ENCODE measurements at places on chromosomes 11 and 22. TPM values are rescaled to one million over a fixed set of nuclear protein-coding genes. Genes with fewer than 3 reads are reported as not detected.
A peak's percentile ranks its signal among the peaks of the same experiment; 100 is the strongest.

The SLC5A1 gene
- total RNA-seq = not detected

The SEPTIN3 gene
- total RNA-seq = not detected

DNA sequence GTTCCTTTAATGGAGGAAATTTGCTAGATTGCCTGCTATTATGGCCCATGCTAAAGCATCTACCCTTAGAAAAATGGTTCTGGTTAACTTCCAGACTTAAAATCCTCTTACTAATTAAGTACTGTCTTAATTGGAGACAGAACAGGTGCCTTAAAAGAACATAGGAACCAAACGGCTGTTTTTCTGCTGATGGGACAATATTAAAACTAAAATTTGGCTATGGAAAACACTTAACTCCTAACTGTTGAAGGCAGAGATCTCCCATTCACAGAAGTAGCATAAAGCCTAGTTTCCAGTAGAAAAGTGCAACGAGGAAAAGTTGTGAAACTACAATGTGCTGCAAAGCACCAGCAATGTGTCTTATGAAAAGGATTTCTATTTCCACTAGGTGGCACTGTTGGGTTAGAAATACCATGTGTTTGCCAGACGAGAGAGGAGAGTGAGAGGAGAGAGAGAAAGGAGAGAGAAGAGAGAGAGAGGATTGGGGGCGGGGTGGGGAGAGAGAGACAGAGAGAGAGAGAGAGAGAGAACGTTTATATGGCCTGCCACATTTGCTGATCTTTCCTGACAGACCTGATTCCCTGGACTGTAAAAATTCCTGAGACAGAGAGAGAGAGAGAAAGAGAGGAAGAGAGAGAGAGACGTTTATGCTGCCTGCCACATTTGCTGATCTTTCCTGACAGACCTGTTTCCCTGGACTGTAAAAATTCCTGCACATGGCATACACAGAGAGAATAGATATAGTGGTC is 51.5 kb downstream of the FAM181B start:
- no peaks in the 10 kb centered on the region for H3K27me3 ChIP-seq
- peak; percentile 28 for DNase-seq
- no peaks in the 10 kb centered on the region for H3K4me1 ChIP-seq
- no peak overlapping the region for H3K4me3 ChIP-seq
- H3K27ac ChIP-seq = no peak overlapping the region

- H3K4me3 ChIP-seq = no peak overlapping the region
- DNase-seq = no peak
- H3K27ac ChIP-seq = no peak overlapping the region
- no peaks in the 10 kb centered on the region for H3K27me3 ChIP-seq
- peaks cover 21% of the 10 kb centered on the region for H3K4me1 ChIP-seq
Observed at GRCh38 chr22:20324139-20324516, 4.3 kb upstream of the DGCR6L start.

DNA sequence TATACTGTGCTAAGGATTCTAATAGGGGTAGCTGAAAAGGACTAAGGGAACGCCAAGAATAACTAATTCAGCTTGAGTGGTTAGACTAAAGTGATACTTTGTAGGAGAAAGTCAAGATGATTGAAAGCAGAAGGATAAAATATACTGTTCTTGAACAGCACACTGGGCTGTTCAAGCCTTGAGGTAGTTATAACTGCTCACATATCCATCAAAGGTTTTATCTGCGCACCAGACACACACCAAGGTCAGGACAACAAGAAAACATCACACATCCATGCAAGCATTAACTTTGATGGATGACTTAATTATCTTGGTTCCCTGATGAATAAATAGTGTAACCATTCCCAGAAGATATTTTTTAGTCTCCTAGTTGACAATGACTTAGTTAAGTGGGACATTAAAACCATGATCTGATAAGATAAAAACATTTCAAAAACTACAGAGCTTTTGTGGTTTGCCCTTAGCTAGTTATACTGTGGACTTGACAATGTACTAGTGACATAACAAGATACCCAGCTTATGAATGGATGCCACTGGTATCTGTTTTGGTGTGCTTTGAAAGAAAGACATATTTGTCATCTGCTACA is 728.9 kb downstream of the JRKL start:
- no peak overlapping the region for H3K4me3 ChIP-seq
- no peaks in the 10 kb centered on the region for H3K36me3 ChIP-seq
- no peak for DNase-seq

Measured in SJSA1 (cell line).